EH (cell line): ENCODE measurements at places on chromosomes 7 and 10.

- DNase-seq: no peak
Measured at GRCh38 chr10:100229819-100230422, 525 bp upstream of the CHUK start.

GRCh38 chr10:127997937-127998336, 91.0 kb downstream of the PTPRE start:
- DNase-seq: no peak

- peak; percentile 89 for DNase-seq
Measured at GRCh38 chr10:6201516-6201975, 1.2 kb upstream of the PFKFB3 start.

GRCh38 chr10:95474228-95475002, 86.8 kb downstream of the SORBS1 start:
- DNase-seq: peak; percentile 63

GRCh38 chr10:32000937-32001336, 55.3 kb downstream of the KIF5B start:
- peak; percentile 81 for DNase-seq

- no peak for DNase-seq
Measured at GRCh38 chr7:106566196-106566595, 94.8 kb downstream of the CCDC71L start.

- DNase-seq: no peak
Measured at GRCh38 chr10:110409926-110410325, 87.8 kb upstream of the DUSP5 start.

DNA sequence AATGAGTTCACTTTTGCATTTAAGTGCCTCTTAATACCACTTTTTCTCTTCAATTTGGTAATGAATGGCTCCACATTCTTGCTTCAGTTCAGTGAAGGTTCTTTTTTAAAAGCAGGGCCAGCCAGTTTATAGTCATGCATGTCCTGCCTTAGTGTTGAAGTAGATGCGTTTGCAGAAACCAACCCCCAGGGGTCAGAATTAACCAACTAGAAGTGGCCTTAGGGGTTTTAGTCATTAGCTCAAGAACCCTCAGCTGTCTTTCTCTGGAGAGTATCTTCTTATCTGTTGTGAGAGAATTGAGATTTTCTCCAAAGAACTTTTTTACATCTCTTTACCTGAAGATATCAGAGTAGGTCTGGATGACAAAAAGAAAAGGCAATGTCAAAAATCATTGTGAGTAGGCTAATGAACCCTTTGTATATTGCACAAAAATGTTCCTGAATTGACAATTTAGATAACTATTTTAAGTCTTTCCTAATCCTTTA, 82.2 kb downstream of the PIK3CG start:
- DNase-seq: peak; percentile 81

- DNase-seq: no peak
Measured at GRCh38 chr10:124252097-124252715, 158.8 kb upstream of the CHST15 start.

DNA sequence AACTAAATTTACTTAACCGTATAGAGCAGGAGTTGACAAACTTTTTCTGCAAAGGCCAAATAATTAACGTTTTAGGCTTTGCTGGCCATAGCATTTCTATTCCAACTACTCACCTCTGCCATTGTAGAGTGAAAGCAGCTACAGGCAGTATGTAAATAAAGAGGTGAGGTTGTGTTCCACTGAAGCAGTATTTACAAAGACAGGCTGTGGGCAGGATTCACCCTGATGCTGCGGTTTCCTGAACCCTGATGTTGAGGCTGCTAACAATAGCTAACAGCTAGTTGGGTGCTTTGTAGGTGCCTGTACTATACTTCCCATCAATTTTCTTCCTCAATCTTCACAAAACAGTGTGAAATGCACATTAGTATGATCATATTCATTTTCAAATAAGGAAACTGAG, 47.0 kb upstream of the LAMB1 start:
- DNase-seq: no peak

DNA sequence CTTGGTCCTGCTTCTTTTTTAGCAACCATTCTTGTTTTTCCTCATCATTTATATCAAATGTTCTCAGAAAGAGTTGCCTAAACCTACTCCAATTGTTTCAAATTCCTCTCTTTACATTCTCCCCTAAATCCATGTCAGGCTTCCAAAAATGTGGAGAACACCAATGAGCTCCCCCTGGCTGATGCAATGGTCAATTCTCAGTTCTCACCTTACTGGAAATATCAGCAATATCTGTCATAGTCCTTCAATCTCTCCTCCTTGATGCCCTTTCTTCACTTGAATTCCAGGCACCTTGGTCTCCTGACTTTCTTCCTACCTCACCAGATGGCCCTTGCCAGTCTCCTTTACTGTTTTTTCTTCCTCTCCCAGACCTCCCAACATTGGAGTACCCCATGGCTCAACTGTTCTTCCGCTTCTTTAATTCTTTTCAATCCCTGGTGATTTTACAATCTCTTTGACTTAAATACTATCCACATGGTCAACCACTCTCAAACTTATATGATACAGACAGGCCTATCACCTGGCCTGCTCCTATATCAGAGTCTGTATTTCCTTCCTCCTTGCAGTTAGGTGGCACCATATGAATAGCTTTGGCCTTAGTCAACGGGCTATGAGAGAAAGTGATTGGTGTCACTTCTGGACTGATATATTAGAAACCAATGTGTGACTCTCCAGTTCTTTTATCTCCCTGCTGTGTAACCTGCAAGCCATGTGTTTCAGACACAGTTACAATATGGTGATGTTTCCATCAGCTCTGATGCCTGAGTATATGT, 47.4 kb upstream of the CAV2 start:
- DNase-seq: no peak

DNA sequence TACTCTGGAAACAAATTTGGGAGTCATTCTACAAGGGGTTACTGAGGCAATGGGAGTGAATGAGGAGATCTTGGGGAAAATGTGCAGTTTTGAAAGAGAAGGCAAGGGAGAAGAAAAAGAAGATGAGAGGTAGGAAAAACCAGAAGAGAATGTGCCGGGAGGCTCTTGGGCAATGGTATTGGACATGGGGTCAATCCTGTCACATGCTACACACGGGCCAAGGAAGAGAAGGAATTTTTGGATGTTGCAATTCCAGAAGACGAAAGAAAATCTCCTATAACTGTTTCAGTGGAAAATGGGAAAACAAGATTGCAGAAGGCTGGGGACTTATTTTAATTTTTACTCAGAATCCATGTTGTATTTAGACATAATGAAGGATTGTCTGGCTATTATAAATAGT, 615.0 kb downstream of the PHTF2 start:
- DNase-seq: no peak

- DNase-seq: no peak
Measured at GRCh38 chr10:37639200-37639599, 218.2 kb downstream of the ZNF248 start.

DNA sequence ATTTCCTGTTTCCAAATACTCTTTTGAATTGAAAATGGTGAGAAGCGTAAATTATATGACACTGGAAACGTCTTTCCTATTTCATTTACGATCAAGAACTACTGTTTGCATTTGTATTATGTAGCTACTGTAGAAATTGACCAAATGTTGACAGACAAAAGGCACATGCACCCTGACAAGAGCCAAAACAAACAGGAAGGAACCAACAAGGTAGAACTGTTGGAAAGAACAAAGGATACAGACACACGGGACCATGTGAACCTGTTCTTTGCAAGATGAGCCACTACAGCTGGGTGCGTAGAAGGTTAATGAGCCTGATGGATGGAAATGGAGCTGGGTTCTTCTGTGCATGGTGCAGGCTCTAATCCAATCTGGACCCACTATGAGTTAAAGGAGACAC, 48.4 kb upstream of the FZD8 start:
- no peak for DNase-seq

- no peak for DNase-seq
Measured at GRCh38 chr7:85457911-85458310, 271.1 kb upstream of the SEMA3D start.

GRCh38 chr10:31099664-31100063, 68.0 kb upstream of the ZNF438 start:
- DNase-seq: no peak

DNA sequence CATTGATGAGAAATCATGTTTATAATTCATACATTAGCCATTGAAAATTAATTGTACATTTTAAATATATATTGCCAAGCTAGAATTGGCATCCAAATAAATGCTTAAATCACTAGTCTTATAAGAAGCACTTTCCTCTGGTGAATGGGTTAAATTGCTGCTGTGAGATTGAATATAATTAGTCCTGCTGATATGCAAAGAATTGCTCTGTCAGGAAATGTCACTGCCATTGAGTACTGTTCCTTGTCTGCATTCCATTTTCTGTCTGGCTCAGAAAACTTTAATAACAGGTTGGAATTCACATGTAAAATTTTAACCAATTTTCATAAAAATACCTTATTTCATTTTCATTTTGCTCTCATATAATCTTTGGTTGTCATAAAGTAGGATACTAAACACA, 589.1 kb downstream of the MAGI2 start:
- no peak for DNase-seq

DNA sequence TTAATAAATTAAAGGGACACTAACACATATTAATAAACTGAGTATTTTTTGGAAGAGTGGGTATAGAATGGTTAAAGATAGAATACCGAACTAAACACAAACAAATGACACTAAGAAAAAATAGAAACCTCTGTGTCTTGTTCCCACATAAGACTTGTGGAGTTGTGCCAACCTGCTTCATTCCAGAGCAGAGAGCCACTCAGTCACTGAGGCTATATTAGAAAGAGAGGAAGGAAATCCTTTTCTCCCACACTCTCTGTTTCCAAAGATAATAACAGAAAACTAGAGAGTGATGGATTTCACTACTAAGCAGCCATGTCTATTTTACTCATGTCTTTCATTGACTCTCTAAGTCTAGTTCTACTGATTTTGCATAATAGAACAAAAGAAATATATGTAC, 26.0 kb downstream of the CTNNA3 start:
- peak; percentile 3 for DNase-seq

- peak; percentile 97 for DNase-seq
Measured at GRCh38 chr10:126090911-126091728, 194.8 kb downstream of the FANK1 start.

GRCh38 chr10:125627646-125628045, 55.3 kb downstream of the TEX36 start:
- no peak for DNase-seq

GRCh38 chr10:3104251-3104918, 37.0 kb downstream of the PFKP start:
- no peak for DNase-seq

GRCh38 chr7:158270856-158271413, 316.7 kb downstream of the PTPRN2 start:
- DNase-seq: no peak

DNA sequence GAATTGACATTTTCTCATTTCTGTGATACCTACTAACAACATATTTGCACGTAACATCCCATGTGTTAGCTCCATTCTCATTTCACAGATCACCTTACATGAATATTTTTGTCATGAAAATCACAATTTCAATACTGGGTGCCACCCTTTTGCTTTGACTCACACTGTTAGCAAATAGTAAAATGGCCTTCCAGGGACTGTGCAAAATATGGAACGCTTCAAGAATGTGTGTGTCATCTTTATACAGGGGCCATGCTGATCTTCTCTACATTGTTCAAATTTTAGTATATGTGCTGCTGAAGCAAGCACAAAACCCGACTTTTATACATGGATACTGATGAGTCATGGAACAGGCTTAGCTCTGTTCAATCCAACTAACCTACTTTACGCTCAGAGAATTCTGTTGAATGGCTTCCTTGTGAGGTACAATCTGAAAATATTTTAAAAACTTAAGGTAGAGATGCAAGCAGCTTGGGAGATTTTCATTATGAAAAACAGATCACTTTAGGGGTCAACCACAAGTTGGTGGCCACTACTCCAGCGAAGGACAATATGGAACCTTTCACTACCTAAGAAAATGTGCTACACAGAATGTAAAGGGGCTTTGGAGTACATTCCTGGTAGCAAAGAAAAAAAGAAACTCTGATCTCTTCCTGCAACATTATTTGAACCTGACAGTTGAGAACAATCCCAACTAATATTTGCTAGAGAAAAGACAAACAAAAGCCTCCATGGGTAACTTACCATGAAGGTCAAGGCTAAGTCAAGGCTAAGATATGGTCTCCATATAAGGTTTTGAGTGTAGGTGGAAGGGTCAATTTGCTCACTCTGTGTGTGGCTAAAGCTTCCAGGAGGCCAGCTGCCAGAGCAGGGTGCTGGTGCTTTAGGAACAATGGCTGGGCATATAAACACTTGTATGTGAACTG, 11.9 kb downstream of the ANKRD26 start:
- no peak for DNase-seq

DNA sequence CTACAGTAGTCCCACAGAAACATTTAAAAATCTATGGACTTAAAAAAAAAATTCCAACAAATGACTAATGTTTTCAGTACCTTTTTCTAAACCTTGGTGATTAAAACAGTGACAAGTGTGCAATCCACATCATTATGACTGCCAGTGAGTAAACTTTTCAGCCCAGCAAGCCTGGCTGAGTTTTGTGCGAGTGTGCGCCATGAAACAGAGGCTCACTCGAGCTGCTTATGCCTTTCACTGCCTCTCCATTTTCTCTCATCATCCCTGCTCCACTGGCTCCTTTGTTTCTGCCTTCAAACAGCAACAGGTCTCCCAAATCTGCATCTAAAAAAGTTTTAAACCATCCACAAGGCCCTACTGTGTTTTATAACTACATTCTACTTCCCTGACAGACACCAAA, 105.8 kb downstream of the USP6NL start:
- no peak for DNase-seq

DNA sequence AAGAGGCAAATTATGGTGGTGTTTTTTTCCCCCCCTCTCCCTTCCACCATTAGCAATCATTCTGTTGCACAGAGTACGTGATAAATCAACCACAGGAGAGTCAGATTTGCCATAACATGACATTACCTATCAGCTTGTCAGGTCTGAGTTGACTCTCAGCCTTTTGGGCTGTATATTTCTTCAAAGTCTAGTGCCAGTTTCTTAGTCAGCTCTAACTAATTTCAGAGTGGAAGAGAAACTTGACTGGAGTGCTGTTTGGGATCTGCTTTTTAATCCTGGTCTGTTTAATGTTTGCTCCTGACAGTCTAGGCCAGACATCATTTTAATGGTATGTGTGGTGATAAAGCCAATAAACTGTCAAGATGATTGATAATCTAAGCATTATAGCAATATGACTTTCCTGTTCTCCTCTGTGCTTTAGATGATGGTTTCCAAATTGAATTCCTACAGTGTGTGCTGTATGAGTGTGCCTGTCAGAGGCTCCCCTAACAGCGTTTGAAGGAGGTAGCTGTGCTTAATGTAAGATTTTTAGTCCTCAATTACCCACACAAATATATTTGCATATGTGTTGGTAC, 76.9 kb downstream of the LRMDA start:
- DNase-seq: peak; percentile 13

- DNase-seq: peak; percentile 17
Measured at GRCh38 chr7:118153551-118154177, 30.3 kb upstream of the LSM8 start.

GRCh38 chr7:90869335-90869734, 273.2 kb downstream of the CDK14 start:
- DNase-seq: peak; percentile 4

DNA sequence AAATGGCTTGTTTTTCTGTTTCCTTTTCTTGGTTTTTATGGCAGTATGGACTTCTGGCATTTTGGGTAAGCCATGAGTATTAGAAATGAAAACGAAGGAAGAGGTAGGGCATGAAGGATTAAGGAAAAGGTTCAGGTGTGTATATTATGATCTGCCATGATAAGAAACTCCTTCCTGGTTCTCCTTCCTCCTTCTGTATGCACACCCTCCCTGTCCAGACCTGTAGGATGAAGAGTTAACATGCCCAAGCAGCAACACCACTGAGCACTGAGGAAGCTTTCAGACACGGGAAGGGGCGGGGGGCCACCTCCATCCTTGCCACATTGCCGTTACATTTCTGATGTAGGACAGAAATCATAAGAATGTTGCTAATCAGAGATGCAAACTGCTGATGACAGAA, 361.0 kb upstream of the ZMIZ1 start:
- DNase-seq: no peak
